ENCODE measurements at places on chromosomes 2 and 18.

- no peak for DNase-seq
Observed at GRCh38 chr2:73292906-73293533, 328 bp downstream of the EGR4 start.

GRCh38 chr2:181197140-181197760 lies 216.8 kb downstream of the UBE2E3 start:
- DNase-seq, result no peak

DNA sequence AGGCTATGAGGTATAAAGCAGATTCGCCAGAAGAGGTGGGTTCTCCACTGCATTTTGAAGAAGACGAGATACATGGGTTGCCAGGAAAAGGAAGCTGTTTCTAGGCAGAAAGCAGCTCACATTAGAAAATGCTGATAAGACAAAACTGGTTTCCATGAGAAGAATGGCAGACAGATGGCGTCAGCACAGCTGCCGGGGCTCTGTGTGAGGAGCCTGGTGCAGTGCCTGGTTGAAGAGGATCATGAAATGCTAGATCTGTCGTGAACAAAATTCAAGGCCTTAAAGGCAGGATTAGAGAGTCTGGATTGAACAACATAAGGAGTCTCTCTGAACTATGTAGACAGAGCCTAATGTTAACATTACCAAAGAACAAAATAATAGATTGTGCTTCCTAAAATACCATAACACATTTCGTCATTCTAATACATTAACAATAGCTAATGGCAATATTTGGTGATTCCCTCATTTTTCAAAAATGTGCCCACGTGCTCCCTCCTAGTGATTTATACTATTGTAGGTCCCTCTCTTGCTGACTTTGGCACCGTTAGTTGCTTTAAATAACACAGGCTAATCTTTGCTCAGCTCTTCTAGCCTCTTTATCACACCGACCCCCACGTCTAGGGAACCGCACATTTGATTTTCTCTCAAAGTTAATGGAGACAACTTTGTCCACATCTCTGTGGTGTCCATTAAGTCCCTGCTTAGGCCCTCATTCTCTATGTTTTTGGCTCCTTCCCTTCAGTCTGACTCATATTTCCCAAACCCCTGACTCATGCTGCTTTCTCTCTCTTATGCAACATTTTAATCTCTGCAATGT lies 38.2 kb downstream of the EFEMP1 start:
- DNase-seq, result no peak

GRCh38 chr18:46899274-46899948 lies 17.9 kb downstream of the PIAS2 start:
- DNase-seq, result no peak

- no peak for DNase-seq
Observed at GRCh38 chr2:239154971-239155805, 245.6 kb downstream of the HDAC4 start.

- DNase-seq, result no peak
Observed at GRCh38 chr2:171602352-171602751, 80.1 kb downstream of the CYBRD1 start.

- DNase-seq, result no peak
Observed at GRCh38 chr2:198375083-198375410, 570.7 kb downstream of the PLCL1 start.

DNA sequence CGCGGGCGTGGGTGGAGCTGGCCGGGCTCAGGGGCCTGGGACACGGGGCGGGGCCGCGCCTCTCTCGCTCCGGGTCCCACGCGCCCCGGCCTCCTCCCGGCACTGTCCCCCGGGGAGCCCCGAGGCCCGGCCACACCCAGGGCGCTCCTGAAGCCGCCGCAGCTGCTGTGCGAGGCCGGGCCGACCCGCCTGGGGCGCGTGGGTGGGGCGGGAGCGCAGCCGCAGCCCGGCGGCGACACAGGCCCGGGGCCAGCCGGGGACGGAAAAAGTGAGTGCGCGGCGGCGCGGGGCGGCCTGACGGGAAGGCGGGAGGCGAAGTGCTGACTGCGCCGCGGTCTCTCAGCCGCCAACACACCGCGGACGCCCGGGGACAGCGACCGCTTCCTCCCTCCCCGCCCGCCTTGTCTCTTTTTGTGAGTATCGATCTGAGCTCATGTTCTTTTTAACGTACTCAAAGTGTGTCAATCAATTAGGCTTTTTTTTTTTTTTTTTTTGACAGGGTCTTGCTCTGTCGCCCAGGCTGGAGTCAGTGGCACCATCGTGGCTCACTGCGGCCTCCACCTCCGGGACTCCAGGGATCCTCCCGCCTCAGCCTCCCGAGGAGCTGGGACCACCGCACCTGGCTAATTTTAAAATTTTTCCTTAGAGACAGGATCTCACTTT lies 14.5 kb downstream of the PDCD1 start:
- DNase-seq, result no peak

GRCh38 chr2:242034138-242034537 lies 164.6 kb downstream of the RTP5 start:
- DNase-seq, result no peak

- no peak for DNase-seq
Observed at GRCh38 chr18:39635966-39636365, 2070.4 kb upstream of the CELF4 start.

DNA sequence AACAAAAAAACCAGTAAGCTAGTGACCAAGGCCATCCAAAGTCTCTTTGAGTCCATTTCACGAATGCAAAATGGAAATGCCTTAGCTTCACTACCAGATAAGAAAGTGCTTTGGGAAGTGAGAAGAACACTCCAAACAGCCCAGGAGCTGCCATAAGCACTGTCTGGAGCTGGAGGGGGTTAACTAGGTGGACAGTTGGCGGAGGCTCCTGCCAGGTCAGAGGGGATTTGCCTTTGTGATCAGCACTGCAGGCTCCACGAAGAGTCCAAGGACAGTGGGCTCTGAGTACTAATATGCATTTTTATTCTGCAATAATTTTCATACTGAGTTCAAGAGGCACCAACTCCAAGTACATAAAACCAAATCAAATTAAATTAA lies 233.3 kb upstream of the SMAD2 start:
- no peak for DNase-seq

DNA sequence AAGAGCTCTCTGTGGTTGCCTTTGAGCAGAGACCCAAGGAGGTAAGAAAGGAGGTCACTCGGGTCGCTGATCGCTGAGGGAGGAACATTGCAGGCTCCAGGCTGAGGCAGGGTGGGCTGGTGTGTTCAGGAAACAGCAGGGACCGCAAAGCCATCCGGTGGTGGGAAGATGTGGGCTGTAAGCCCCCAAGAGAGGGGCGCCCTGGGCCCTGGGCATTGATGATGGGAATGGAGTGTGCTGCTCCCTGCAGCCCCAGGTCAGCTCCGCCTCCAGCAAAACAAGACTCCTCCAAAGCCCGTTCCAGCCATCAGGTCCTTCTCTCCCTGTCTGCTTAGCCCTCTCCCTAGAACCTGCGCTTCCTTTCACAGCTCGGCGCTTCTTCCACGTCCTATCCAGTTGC lies 229.7 kb downstream of the KLHL29 start:
- no peak for DNase-seq

DNA sequence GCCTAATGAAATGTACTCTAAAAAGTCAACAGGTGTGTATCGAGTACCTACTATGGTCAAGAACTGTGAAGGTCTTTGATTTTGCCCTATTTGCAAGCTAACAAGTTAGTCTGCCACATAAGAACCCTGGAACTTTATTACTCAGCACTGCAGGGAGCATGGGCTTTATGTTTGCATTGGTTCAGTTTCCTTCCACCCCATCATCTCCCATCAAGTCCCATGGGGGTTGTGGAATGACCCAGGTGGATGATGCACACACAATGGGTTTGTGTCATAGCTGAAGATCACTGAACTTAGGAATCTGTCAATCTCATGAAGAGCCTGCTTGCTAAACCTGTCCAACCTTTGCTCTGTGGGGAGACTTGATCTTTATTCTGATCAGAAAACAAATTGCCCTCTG lies 265.5 kb downstream of the RPRM start:
- no peak for DNase-seq

- DNase-seq, result no peak
Observed at GRCh38 chr18:11078491-11078890, 70.9 kb downstream of the PIEZO2 start.

DNA sequence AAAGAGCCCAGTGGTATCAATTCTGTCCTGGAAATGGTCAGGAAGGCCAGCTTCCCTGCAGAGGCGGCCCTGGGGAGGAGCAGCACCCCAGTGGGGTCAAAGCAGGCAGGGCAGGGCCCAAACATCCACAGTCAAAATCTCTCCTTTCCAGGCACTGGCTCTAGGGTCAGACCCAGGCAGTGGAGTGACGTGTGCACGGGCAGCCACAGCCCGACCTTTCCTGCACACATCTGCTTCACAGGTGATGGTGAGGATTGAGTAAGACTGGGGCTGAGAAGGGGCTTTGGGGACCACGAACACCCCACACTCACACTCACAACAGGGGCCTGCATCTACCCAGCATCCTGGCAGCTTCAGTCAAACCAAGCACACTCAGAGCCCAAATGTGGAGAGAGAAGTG lies 97.8 kb upstream of the GLI2 start:
- no peak for DNase-seq

DNA sequence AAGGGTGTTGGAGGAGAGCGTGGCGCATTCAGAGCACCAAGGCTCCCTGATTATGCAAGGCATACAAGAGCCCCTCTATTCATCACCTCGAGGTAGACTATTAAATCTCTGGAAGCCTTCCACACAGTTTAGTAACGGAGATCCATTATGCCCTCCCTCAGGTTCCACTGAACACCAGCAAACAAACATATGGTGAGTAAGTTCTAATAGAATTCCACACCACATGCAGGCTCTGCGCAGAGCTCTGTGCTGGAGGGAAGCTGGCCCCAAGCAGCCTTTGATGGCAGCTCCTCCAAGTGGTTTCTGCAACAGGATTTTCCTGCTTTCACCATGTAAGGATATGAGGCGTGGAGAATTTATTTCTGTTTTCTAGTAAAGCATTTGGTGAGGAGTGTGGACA lies 238.6 kb downstream of the C1D start:
- DNase-seq, result no peak

GRCh38 chr2:46706264-46706983 lies 209.2 kb downstream of the MCFD2 start:
- no peak for DNase-seq

- peak; percentile 54 for DNase-seq
Observed at GRCh38 chr2:241218131-241219029, 29.9 kb downstream of the ANO7 start.

DNA sequence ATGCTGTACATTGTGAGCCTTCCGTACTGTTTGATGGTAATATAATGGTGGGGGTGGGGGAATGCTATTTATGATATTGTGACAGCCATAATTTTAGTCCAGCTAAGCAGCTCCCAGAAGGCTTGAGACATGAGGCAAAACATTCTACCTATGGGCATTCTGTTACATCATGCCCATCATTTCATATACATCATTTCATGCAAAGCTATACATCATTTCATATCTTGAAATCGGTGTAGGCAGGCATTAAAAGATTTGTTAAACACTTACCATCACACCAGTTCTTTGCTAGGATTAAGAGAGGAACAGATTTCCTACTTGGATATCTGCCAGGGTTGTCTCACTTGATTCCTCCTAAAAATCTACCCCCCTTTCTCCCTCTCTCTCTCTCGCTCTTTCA lies 84.5 kb downstream of the COL5A2 start:
- no peak for DNase-seq

DNA sequence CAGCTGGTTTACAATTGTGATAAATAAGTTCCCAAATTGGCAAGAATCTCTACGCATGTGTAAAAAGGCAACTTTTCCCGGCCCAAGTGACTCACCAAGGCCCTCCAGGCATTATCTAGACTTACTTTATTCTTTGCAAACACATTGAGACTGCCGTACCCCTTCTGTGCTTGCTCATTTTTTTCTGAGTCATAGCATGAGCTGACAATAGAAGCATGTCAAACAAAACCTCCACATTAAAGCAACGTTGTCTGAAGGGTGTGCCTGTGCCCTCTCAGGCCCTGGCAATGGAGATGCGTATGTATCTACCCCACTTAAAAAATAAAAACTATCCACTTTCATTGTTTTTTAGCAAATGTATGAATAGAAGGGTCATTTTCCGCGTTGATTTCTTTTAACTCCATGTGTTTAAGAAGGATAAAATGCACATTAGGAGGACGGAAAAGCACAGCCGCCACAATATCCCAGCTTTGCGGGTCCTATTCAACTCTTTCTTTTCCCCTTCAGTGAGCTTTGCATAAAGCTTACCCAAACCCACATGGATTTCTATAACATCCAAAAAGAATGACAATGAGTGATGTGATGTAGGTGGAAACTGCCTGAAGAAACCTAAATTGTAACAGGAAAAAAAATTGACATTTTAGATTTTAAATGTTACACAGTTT lies 298.2 kb downstream of the CDCA7 start:
- no peak for DNase-seq

- no peak for DNase-seq
Observed at GRCh38 chr2:109129356-109129920, 433 bp downstream of the SH3RF3 start.

- DNase-seq, result no peak
Observed at GRCh38 chr2:111923276-111923804, 24.9 kb downstream of the MERTK start.

DNA sequence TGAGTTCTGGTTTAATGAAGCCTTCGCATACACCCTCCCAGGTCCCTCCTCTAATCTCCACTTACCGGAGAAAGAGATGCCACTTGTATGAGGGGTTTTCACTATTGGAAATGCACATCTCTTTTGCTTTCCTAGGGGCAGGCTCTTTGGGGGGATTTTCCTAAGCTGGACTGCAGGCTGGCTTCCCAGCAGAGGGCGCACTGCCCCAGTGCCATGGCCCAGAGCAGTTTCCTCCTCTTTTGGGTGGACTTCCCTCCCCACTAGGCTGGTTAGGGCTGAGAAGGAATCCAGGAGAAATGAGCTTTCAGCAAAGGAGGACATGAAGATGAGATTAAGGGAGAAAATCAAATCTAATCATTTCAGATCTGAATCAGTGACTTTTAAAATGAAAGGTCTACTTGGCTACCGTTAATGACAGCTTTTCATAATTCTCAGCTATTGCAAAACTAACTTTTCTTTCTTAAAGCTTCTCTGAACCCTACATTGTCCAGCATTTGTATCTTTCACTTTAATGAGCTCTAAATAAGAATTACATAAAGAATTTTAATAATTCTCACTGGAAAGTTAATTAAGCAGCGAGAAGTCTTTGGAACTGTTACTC lies 784.1 kb upstream of the FANCL start:
- DNase-seq, result peak; percentile 17

DNA sequence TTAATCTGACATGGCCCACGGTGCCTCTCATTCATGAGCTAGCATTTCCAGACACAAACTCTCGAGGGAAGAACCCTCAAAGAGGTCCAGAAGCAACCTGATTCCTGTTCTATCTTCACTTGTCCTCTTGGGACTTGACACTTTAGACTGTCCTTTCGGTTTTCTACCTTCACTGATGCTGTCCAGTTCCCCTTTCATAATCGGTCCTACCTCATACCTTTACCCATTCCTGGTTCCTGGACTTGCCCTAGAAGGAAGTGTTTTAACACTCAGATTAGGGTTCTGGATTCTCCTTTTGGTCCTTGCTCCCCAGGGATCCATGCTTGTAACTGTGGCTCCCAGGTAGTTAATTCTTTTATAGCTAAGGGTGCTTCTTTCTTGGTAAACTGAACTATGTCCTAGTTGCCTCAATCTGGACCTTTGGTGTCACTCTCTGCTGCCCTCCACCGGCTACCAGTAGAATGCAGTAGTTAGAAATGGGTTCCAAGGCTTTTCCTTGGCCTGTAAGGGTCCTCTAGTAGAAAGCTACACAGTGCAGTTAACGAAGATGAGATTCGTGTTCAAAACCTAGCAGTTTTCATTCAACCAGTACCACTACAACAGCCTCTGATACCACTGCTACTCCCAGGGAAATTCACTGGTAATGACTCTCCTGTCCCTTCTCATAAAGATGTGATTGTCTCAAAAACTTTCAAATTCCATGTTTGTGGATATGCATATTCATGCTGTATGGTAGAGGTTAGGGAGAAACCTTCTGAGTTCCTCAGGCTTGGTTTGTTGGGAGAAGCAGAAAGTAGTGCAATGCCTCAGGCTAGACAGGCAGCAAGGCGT lies 178.1 kb upstream of the CYP26B1 start:
- DNase-seq, result no peak
